ENCODE measurements at places on chromosomes 2 and 18.

DNA sequence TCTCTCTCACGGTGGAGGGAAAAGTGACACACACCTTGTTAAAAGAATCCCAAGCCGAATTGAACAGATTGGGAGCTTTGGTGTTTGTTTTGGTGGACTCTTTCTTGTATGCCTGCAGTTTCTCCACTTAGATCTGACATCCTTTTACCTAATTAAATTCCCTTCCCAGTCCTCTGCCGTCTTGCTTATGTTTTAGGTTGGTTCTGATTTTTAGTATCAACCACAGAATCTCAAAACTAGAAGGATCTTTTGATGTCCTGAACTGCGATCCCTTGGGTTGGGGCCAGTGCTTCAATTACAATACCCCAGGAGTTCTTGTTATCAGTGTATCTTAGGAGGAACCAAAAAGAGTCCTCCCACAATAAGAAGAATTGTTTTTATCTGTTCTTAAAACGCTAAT lies 112.3 kb downstream of the PRKCE start:
- ATAC-seq = no peak

DNA sequence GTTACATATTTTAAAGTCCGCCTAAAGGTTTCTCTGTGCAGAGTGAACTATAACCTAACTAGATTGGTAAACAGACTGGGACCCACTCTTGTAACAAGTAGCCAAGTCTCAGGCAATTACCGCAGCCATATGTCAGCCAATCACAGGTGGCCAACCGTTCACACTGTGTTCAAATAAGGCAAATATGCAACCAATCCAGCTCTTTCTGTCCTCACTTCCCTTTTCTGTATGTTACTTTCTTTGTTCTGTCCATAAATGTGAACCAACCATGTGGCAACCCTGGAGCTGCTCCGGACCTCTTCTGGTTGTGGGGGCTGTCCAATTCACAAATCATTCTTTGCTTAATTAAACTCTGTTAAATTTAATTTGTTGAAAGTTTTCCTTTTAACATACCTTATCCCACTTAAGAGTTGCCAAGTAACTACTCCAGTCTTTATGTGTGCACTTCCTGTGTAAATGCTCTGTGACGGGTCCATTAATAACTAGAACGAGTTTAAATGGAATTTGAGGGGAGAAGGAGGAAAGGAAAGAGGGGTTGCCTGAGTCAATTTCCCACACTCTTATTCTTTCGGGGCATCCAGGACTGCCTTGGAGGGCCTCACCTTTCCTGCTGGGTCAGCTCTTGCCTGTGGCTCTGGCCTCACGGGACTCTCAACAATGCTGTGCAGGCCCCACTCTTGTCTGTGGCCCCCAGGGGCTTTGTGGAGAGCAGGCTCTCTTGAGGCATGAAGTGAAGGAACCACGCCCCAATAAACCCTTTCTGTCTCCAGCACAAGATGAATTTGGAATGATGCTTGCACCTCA lies 6.6 kb upstream of the RPL37A start:
- no peak for ATAC-seq

- ATAC-seq = no peak
Measured at GRCh38 chr2:114185501-114185900, 256.9 kb upstream of the DPP10 start.

- ATAC-seq = no peak
Measured at GRCh38 chr2:48589170-48589767, 28.4 kb upstream of the GTF2A1L start.

- ATAC-seq = no peak
Measured at GRCh38 chr2:159366538-159366937, 80.0 kb upstream of the WDSUB1 start.

DNA sequence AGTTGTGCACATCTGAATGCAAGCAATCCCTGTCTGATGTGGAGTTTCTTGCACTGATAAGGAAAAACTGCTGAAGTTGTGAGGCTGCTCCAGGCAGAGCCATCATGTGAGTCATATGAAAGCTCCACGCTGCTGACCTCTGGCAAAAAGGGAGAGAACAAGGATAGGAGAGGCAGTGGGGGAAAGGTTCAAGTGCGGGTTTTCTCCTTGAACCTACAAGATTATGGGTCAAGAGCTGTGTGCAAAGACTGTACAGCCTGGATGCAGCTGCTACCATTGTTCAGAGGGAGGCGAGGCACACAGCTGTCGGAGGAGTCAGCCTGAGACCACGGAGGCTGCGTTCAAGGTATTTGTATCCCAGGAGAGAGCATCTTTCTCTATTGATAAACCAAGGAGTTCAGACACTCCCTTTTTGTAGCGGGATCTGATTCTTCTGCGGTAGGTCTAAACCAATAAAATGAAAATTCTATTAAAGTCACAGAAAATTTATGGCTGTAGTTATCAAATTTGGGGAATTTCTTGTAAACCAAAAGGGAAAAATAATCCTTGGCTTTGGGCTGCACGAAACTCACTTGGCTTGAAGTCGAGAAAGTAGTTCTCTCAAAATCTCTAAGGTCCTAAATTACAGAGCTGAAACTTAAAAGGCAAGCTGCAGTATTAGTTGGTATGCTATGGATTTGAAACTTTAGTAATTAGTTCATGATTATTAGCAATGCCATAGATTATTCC lies at the start of gene CDK15:
TSS of gene CDK15 (plus strand) at position 96 of the 729 bp plus-strand sequence. CDS start at position 224, 128 bp downstream.
- ATAC-seq = peak; percentile 50

DNA sequence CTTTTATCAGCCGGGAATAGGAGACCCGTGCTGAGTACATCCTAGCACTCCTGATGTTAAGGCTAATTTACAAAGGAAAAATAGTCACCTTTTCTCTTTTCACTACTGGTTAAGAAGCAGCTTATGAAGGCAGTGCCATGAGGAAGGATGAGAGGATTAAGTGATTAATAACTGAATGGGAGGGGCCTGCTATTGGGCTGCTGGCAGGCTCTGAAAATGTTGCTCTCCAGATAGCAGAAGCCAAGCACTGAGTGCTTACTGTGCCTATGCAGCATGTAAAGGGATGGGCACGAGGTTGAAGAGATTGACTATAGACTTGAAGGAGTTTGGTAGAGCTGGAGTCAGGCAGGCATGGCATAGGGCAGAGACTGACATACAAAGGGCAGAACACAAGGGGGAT lies 282.4 kb upstream of the THSD7B start:
- ATAC-seq = no peak

GRCh38 chr2:9206991-9207640 lies 504 bp downstream of the ASAP2 start:
- ATAC-seq = peak; percentile 22

DNA sequence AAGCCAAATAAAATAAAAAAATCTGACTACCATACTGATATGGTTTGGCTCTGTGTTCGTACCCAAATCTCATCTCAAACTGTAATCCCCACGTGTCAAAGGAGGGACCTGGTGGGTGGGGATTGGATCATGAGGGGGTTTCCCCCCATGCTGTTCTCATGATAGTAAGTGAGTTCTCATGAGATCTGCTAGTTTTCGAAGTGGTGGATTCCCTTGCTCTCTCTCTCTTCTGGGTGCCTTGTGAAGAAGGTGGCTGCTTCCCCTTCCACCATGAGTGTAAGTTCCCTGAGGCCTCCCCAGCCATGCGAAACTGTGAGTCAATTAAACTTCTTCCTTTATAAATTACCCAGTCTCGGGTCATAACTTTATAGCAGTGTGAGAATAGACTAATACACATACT lies 123.8 kb upstream of the WDSUB1 start:
- ATAC-seq = no peak

DNA sequence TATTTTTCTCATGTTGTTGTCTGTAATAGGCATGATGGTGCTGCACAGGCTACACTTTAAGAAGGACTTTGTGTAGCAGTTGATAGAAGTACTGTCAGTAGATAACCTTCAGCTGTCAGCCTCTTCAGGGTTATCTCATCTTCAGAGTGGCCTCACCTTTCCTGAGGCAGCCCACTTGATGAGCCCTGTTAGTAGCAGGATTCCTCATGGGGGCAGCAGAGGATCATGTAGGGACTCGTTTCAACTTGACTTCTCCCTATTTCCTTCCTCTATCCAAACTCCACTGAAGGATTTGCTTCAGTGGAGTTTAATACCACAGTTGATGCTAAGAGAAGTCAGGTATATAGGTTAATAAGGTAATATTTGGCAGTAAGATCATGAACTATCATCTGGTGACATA lies 530.3 kb upstream of the FSIP2 start:
- ATAC-seq = no peak

DNA sequence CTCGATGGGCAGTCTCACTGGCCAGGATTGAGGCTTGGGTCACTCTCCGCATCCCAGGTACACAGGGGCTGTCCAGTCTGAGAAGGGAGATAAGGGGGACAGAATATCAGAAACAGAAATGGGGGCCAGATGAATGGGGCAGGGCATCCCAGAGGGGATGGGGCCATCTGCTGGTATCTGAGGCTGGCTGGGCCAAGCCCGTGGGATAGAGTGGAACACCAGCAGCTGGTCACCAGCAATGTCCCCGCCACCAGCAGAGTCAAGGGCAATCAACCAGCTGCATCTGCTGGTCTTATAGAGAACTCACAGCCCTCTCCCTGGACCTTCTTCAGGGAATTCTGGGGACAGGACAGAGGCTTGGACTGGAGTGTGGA lies 128.8 kb upstream of the HAAO start:
- ATAC-seq = no peak

DNA sequence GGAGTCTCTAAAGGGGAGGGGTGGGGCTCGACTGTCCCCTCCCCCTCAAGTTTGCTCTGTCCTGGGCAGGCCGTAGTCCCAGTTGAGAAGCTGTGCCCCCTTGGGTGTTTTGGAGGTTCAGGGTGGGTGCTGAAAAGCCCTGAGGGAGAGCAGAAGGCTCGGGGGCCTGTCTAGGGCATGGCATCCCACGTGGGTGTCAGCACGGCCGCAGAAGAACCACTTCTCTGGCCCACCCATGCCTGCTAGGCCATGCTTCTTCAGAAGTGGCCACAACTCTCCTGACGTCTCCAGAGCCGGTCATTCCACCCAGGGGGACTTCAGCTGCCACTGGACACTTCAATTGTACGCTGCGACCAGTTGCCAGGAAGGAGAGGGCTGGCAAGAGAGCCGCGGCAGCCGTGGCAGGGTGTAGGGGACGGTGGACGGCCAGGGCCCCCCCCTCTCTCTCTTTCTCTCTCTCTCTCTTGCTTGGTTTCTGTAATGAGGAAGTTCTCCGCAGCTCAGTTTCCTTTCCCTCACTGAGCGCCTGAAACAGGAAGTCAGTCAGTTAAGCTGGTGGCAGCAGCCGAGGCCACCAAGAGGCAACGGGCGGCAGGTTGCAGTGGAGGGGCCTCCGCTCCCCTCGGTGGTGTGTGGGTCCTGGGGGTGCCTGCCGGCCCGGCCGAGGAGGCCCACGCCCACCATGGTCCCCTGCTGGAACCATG lies at the start of gene INPP5D:
TSS of gene INPP5D (plus strand) at position 546 of the 704 bp plus-strand sequence. CDS start at position 683, 137 bp downstream.
- ATAC-seq = peak; percentile 36

- no peak for ATAC-seq
Measured at GRCh38 chr2:41782306-41783158, 265.3 kb upstream of the PKDCC start.

GRCh38 chr18:28189400-28190239 lies 12.7 kb upstream of the CDH2 start:
- ATAC-seq = no peak

Measured in gastroesophageal sphincter (tissue), 4 donors.